A549 treated with RU486 at 1 μM for 4 hours (cell line): ENCODE measurements at places on chromosomes 1 and 21. TPM values are rescaled to one million over a fixed set of nuclear protein-coding genes. Genes with fewer than 3 reads are reported as not detected.

SYT11 gene
- total RNA-seq, result 0.82 to 1.3 TPM (median 1.1 TPM) in 5 replicates

CELA3A gene
- not detected in 5 replicates for total RNA-seq

CFHR4 gene
- total RNA-seq, result not detected in 5 replicates

WDR47 gene
- total RNA-seq, result 4.4 to 7.2 TPM (median 7.1 TPM) in 5 replicates

CFHR2 gene
- not detected in 5 replicates for total RNA-seq

KRTAP19-7 gene
- total RNA-seq, result not detected in 5 replicates

F13B gene
- total RNA-seq, result 0.06 to 0.09 TPM (median 0.08 TPM) in 3 of 5 replicates, not detected in the others

C1orf94 gene
- not detected in 5 replicates for total RNA-seq

KANK4 gene
- total RNA-seq, result 0.31 to 0.50 TPM (median 0.38 TPM) in 5 replicates

TNFRSF4 gene
- total RNA-seq, result 0.22 TPM in 1 of 5 replicates, not detected in the others

TCHH gene
- 0.14 to 0.33 TPM (median 0.22 TPM) in 5 replicates for total RNA-seq

RXRG gene
- not detected in 5 replicates for total RNA-seq

LEFTY1 gene
- 0.21 to 0.48 TPM (median 0.37 TPM) in 5 replicates for total RNA-seq

LYST gene
- 4.6 to 6.0 TPM (median 5.5 TPM) in 5 replicates for total RNA-seq

UBE4B gene
- total RNA-seq, result 13.0 to 13.7 TPM (median 13.4 TPM) in 5 replicates

KLHDC7A gene
- 1.1 to 1.6 TPM (median 1.3 TPM) in 5 replicates for total RNA-seq

TDRD5 gene
- 0.03 to 0.09 TPM (median 0.05 TPM) in 3 of 5 replicates, not detected in the others for total RNA-seq

DCST1 gene
- not detected in 5 replicates for total RNA-seq

NBPF9 gene
- 12.0 to 15.6 TPM (median 15.1 TPM) in 5 replicates for total RNA-seq

CR1L gene
- total RNA-seq, result 0.74 TPM in 1 of 5 replicates, not detected in the others

LCE1A gene
- total RNA-seq, result not detected in 5 replicates

GJA9 gene
- total RNA-seq, result not detected in 5 replicates

MASP2 gene
- total RNA-seq, result 0.08 to 0.30 TPM (median 0.09 TPM) in 5 replicates

PLA2G2C gene
- total RNA-seq, result not detected in 5 replicates

SPATA46 gene
- not detected in 5 replicates for total RNA-seq

C1orf74 gene
- 1.2 to 1.7 TPM (median 1.5 TPM) in 5 replicates for total RNA-seq

DISP1 gene
- total RNA-seq, result 1.4 to 2.3 TPM (median 1.7 TPM) in 5 replicates

EEIG2 gene
- total RNA-seq, result 2.9 to 7.2 TPM (median 6.3 TPM) in 5 replicates

CD5L gene
- not detected in 5 replicates for total RNA-seq

NTRK1 gene
- total RNA-seq, result 0.06 to 0.24 TPM (median 0.16 TPM) in 4 of 5 replicates, not detected in the other

GSTM5 gene
- not detected in 5 replicates for total RNA-seq

LRRC71 gene
- 0.13 to 0.48 TPM (median 0.22 TPM) in 5 replicates for total RNA-seq

CYP2J2 gene
- total RNA-seq, result 0.06 TPM in 1 of 5 replicates, not detected in the others

AMPD1 gene
- total RNA-seq, result not detected in 5 replicates

PSMB4 gene
- 340 to 454 TPM (median 407 TPM) in 5 replicates for total RNA-seq

ZNF672 gene
- total RNA-seq, result 15.7 to 26.3 TPM (median 23.3 TPM) in 5 replicates

ZNF648 gene
- total RNA-seq, result not detected in 5 replicates

HAO2 gene
- not detected in 5 replicates for total RNA-seq

DIRAS3 gene
- total RNA-seq, result 0.86 to 1.4 TPM (median 1.3 TPM) in 5 replicates

PITHD1 gene
- 31.0 to 42.0 TPM (median 38.2 TPM) in 5 replicates for total RNA-seq

RGS7 gene
- total RNA-seq, result 0.07 to 0.10 TPM (median 0.10 TPM) in 3 of 5 replicates, not detected in the others

MAP1LC3C gene
- 0.21 to 0.23 TPM (median 0.22 TPM) in 3 of 5 replicates, not detected in the others for total RNA-seq

VHLL gene
- not detected in 5 replicates for total RNA-seq

RPS6KC1 gene
- 7.4 to 12.0 TPM (median 10.6 TPM) in 5 replicates for total RNA-seq

SMPDL3B gene
- 1.2 to 1.5 TPM (median 1.3 TPM) in 5 replicates for total RNA-seq

NPPA gene
- not detected in 5 replicates for total RNA-seq

KCNK2 gene
- total RNA-seq, result 0.05 to 0.33 TPM (median 0.09 TPM) in 4 of 5 replicates, not detected in the other

IVL gene
- total RNA-seq, result 0.08 TPM in 1 of 5 replicates, not detected in the others

NGF gene
- 3.5 to 4.6 TPM (median 3.5 TPM) in 5 replicates for total RNA-seq

IQGAP3 gene
- 11.6 to 18.6 TPM (median 15.8 TPM) in 5 replicates for total RNA-seq

SPRR1A gene
- not detected in 5 replicates for total RNA-seq

LCE2B gene
- not detected in 5 replicates for total RNA-seq

FCRL5 gene
- not detected in 5 replicates for total RNA-seq

CLCA1 gene
- total RNA-seq, result 0.06 TPM in 1 of 5 replicates, not detected in the others
